ENCODE measurements at places on chromosomes 5 and 9.

- DNase-seq: no peak
These were observed 158.9 kb upstream of the EGFLAM start for GRCh38 chr5:38099205-38100168.

GRCh38 chr9:86099701-86100364 is 475 bp upstream of the GOLM1 start:
- DNase-seq: no peak

DNA sequence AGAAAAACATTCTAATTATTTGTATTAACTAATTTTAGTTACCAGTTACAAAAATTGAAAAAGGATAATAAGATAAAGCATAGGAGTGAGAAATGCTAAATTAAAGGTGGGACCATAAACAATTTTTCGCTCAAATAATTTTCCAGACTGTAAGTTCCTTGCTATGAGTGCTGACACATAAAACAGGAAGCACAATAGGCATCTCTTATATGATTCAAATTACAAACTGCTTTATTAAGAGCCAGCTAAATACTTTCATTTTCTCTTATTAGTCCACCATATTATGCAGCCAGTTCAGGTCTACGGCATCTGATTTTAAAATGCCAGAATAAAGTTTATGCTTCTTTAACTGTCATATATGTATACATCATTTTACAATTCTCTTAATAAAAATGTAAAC is 4.4 kb downstream of the RC3H2 start:
- peak; percentile 39 for DNase-seq

DNA sequence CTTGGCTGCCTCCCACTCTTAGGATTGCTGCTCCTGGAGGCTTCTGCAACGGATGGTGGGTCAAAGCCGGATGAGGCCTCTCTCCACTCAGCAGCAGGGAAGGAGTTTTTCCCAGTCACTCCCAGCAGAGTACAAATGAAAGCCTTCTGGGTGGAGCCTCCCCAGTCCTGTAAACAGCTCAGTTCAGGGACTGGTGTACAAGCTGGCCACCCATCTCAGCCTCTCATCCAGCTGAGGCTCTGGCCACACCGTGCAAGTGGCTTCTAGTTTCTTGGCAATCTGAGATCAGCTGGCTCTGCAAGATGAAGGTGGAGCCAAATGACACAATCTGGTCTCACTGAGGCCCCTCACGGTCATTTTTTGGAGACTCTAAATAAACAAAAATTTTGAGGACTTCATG is 10.0 kb downstream of the GPX3 start:
- no peak for DNase-seq

- DNase-seq: no peak
These were observed 30.0 kb upstream of the MACIR start for GRCh38 chr5:103228588-103228987.
